ENCODE measurements at places on chromosomes 5 and 9.

DNA sequence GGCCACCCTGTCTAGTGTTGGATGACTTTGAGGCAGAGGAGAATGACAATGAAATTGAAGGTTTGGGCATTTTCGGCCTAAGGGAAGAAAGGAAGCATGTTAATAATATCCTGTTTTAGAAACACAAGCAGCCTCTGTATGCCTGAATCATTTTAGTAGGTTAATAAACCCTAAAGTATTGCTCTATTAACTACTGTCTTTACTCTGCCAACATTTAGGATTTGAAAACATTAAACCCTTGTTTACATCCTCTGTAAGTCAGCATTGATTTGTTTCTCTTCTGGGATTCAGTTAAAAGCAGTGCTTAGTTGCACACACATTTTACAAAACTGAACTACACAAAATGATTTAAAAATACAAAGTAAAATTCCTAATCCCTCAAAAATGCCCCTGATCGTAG is 358.9 kb downstream of the ARRDC3 start:
- DNase-seq = no peak

DNA sequence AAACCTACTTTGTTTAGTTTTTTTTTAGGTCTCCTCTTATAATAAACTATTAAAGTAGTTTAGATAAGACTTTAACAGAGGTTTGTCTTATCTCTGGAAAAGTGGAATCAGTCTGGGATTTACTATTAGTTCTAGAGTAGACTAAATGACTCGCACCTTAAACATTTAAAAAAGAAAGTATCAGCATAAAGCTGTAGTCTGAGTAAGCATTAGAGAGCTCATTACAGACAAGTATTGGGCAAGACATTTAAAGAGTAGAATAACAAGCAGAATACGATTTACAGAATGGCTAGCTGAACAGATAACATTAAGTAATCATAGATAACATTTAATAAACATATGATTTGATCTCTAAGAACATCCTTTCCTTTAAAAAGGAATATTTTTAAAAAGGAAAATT is 226.0 kb upstream of the DMAC1 start:
- no peak for DNase-seq

DNA sequence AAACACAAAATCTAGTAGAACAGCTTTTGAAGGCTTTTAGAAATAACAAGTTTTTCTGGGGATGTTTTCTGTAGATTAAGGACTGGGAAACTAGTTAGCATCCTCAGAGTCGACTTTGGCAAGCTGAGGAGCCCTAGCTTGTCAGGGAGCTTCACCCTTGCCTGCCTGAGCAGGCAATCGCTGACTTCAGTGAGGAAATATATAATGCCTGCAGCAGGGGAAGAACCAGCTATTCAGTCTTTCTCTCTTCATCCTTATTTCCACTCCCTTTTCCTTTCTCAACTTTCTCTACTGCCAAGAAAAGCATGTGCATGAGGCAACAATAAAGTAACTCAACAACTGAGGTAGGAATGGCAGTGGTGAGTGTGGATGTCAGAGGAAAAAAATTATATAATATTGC is 54.7 kb downstream of the PLK2 start:
- no peak for DNase-seq

GRCh38 chr9:95116808-95117204 is 200.7 kb downstream of the FANCC start:
- no peak for DNase-seq

Data from RKO (cell line).